Inflammatory macrophage treated with lipopolysaccharide for 1 hour (primary cell): ENCODE measurements at places on chromosomes 12 and 14.

GRCh38 chr12:14961466-14962152 lies at the start of gene ARHGDIB:
Gene ARHGDIB, minus strand, starts transcription at chr12:14961601. Its CDS starts 10,889 bp downstream, at chr12:14950712.
- peak; percentile 80 for DNase-seq

GRCh38 chr14:77502109-77502782 lies 3.6 kb upstream of the ISM2 start:
- DNase-seq = no peak

DNA sequence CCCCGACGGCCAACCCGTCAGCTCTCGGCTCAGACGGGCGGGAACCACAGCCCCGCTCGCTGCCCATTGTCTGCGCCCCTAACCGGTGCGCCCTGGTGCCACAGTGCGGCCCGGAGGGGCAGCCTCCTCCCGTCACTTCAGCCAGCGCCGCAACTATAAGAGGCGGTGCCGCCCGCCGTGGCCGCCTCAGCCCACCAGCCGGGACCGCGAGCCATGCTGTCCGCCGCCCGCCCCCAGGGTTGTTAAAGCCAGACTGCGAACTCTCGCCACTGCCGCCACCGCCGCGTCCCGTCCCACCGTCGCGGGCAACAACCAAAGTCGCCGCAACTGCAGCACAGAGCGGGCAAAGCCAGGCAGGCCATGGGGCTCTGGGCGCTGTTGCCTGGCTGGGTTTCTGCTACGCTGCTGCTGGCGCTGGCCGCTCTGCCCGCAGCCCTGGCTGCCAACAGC lies at the start of gene WNT1:
Gene WNT1 (plus strand): TSS at position 32 of the 450 bp plus-strand sequence. CDS start 329 bp downstream, at position 361.
- no peak for DNase-seq

DNA sequence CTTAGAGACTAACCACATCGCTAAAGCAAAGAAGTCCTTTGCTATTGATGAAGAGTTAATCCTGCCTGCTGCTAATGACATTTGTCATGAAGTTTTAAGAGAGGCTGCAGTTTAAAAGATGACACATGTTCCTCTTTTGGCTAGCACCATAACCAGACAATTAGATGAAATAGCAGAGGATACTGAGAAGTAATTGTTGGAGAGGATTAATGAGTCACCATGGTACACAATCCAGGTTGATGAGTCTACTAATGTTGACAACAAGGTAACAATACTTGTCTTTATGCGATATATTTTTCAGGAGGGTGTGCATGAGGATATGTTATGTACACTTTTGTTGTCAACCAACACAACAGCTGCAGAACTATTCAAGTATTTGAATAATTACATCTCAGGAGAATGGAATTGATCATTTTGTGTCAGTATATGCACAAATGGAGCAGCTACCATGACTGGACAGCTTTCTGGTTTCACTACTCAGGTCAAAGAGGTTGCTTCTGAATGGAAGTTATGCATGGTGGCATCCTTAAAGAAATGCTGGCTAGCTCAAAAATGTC lies 56.7 kb downstream of the LRRIQ1 start:
- no peak for DNase-seq

DNA sequence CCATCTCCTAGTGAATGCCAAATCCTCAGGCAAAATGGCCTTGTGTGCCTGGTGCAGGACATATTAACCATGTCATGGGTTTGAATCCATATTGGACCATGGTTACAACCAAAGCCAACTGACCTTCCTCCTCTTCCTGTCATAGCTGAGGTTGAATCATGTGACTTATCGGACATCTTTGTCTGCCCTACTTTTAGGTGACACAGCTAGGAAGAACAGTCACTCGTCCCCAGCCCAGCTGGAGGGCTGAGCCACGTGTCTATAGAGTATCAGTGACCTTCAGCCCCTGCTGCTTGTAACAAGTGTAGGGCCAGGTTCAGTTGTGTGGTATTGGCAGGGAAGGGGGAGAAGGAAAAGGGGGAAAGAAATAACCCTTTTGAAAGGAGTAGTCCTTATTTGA lies 225.2 kb downstream of the KTN1 start:
- DNase-seq = no peak

DNA sequence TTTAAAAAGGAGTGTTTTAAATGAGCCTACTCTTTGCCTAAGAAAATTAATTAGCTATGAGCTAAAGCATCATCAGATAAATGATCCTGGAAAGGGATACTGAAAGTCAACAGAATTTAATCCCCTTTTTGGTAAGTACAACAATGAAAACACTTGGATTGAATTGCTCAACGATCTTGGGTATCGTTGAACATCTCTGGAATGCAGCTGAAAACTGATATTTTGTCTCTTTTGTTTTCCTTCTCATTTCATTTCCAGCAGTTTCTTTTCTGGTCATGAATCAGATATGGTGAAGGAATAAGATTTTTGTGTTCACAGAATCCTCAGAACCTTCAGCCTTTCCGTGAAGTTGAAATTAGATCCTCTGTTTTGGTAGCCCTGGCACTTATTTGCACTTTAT lies 771.2 kb downstream of the FSCB start:
- DNase-seq = no peak

GRCh38 chr12:68418137-68418460 lies 85.9 kb upstream of the MDM1 start:
- DNase-seq = no peak

DNA sequence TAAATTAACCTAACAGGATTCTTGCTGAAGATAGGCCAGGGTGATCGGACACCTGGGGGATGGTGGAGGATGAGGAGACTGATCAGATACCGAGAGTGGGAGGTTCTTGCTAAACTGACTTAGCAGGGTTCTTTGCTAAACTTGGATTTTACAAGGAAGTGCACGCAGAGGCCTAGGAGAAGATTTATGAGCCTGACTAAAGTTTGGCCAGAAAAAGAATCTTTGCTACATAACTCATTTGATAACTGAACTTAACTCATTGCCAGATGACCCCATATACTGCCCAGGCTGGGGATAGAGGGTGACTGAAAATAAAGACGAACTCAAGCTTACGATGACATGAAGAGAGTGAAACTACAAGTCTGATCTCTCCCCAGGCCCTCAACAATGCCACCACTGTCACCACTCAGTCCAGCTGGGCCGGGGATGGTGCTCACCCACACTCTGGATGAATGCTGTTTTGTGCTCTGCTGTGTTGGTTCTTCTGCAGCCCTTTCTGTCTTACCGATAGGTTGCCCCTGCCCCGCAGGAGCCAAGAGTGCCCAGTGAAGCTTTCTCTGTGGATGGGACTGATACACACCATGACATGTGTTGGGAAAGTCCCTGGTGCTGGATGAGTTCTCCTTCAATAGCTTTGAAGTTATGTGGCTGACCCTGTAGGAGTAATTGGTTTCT lies 29.0 kb downstream of the PPFIBP1 start:
- DNase-seq = peak; percentile 28

GRCh38 chr14:100677554-100678468 lies 48.9 kb upstream of the DLK1 start:
- DNase-seq = peak; percentile 33

GRCh38 chr12:112812600-112813406 lies 21.3 kb downstream of the RPH3A start:
- DNase-seq = no peak

- no peak for DNase-seq
Measured at GRCh38 chr12:112924986-112925385, 13.3 kb upstream of the OAS3 start.

GRCh38 chr12:55703901-55704761 lies 3.6 kb downstream of the ITGA7 start:
- DNase-seq = no peak

GRCh38 chr12:100795800-100796179 lies 1.2 kb downstream of the ANO4 start:
- DNase-seq = no peak

GRCh38 chr14:95519699-95520098 lies 3.2 kb upstream of the SYNE3 start:
- peak; percentile 73 for DNase-seq

DNA sequence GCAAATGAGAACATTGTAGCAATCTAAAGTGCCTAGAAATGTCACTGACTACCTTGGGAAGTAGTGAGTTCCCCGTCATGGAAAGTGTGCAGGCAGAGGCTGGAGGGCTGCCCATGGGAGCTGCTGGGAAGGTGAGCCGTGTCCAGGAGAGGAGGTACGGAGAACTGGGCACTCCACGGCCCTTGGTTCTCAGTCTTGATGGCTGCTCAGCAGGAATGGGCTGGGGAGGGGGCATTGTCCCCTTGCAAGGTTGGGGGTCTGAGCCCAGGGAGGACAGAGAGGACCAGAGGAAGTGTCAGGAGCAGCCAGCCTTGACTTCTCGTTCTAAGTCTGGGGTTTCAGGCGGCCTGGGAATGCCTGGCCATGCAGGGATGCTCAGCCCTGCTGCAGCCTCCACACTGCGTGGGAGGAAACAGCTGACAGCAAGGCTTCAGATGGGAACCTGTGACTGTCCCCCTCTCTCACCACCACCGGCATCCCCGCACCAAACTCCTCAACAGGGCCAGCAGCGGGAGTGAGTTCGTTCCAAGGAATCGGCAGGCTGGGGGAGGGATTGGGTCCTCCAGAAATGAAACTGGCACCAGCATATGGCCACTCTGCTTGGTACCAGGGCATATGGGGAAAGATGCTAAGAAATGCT lies 140.2 kb downstream of the BCL11B start:
- DNase-seq = no peak

- DNase-seq = no peak
Measured at GRCh38 chr12:25585021-25585523, 32.0 kb upstream of the LMNTD1 start.

DNA sequence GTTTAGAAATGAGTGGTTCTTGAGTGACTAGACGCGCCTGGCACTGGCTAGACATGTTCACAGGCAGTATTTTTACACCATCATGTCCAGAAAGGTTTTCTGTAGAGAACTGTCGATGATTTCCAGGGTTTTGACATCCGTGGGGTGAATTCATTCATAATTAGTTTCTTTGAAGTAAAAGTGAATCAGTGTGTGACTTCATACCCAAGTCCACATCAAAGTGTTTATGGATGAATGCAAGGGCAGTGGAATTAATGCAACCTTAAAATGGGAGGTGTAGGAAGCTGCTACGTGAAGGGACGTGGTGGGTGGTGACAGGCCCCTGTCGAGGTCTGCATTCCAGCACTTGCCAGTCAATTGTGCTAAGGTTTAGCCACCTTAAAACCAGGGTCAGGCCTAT lies 38.4 kb upstream of the ELK3 start:
- no peak for DNase-seq

DNA sequence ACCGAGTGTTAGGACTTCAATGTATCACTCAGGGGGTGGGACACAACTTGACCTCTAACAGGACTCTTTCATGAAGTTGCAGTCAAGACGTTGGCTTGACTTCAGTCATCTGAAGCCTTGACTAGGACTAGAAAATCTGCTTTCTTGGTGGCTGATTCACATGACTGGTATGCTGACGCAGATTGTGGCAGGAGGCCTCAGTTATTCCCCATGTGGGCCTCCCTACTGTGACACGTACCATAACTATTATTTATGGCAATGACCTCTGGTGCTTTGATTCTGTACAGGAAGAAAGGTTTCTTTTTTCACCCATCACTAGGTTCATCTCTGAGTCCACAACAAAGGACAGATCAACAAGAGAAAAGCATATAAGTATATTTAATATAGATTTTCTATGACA lies 270.4 kb downstream of the NEDD1 start:
- no peak for DNase-seq

- no peak for DNase-seq
Measured at GRCh38 chr14:23939607-23940326, 13.8 kb upstream of the DHRS4 start.
